Fibroblast of gingiva (primary cell): ENCODE measurements at places on chromosomes 2 and 18.

DNA sequence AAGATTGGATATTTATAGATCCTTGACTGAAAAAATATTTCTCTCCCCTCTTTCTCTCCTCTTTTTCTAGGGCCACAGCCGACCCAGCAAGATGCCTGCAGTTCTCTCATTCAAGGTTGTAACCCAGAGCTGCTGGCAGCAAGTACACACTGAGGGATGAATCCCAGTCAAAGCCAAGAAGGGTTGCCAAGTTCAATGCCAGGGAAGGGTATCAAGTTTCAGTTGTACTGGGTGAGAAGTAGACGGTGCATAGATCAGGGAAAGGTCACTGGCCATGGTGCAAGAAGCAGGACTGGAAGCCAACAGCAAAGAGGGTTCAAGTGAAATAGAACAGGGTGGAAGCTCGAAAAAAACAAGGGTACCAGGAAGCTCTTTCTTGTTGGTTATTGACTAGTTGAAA is 170.2 kb downstream of the NRP2 start:
- DNase-seq, result peak; percentile 64

DNA sequence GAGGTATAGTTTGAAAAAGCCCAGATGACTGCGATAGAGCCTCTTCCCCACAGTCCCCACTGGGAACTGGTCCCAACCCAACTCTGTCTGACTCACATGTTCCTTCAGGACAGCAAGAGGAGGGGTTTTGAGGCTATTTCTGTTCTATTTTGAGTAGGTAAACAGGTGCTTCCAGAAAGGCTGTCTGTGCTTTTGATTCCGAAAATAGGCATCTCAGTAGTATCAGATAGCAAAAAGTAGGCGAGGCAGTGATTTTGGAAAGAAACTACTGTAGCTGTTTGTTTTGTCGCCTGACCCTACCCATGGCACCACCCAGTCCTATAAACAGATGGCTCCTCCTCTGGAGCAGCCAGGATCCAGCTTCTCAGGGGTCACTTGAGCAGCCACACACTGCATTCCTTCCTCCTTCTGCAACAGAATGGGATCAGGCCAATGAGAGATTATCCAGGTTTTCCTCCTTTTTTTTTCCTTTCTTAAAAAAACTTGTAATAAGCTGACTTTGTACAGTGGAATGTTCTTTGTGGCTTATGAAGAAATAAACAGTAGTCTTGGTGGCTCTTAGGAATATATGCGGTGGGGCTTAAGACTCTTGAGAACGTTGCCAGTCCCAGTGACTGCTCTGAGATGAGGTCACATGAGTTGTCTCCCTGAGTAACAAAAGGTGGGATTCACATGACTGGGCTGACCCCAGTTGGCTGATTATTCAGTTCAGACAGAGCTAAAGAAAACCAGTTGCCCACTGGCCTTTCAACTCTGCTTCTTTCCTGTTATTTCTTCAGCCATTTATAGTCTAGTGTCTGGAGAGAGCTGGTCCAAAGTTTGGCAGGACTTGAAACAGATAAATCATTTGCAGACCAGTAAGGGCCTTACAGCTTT is 98.6 kb downstream of the KCNS3 start:
- peak; percentile 94 for DNase-seq

DNA sequence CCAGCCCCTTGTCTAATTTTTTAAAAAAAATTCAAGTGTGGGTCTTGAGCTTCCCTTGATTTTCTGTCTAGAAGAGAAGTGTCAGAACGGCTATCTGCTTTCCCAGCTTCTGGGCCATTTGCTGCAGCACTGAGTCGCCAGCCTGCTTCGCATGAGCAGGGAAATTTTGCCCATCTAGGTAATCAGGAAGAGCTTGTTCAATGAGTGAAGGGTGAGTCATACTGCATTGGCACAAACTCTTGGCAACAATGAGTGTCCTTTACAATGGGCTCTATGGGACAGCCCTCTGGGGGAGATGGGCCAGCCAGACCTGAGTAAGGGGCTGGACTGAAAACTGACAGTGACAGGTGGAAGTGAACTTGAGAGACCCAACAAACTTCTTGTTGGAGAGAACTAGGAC is 2.4 kb upstream of the RNF144A start:
- no peak for DNase-seq

GRCh38 chr18:22213333-22213973 is 44.1 kb downstream of the GATA6 start:
- DNase-seq, result no peak
